CD4-positive, alpha-beta T cell treated with Interleukin-4 for 4 hours (primary cell): ENCODE measurements at places on chromosomes 1 and 21.

DNA sequence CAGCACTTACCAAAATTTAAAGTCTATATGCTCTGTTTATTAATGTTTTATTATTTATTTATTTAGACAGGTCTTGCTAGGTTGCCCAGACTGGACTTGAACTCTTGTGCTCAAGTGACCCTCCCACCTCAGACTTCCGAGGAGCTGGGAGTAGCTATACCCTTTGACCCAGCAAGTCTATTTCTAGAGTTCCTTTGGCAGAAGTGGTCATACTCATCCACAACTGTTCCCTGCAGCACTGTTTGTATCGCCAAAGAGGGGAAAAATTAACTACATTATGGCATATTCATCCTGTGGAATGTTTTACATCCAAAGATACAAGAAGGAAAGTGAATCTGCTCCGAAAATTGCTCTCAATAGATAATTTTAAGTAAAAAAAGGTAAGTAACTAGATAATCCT is 28.5 kb downstream of the CACNA1S start:
- DNase-seq, result no peak

DNA sequence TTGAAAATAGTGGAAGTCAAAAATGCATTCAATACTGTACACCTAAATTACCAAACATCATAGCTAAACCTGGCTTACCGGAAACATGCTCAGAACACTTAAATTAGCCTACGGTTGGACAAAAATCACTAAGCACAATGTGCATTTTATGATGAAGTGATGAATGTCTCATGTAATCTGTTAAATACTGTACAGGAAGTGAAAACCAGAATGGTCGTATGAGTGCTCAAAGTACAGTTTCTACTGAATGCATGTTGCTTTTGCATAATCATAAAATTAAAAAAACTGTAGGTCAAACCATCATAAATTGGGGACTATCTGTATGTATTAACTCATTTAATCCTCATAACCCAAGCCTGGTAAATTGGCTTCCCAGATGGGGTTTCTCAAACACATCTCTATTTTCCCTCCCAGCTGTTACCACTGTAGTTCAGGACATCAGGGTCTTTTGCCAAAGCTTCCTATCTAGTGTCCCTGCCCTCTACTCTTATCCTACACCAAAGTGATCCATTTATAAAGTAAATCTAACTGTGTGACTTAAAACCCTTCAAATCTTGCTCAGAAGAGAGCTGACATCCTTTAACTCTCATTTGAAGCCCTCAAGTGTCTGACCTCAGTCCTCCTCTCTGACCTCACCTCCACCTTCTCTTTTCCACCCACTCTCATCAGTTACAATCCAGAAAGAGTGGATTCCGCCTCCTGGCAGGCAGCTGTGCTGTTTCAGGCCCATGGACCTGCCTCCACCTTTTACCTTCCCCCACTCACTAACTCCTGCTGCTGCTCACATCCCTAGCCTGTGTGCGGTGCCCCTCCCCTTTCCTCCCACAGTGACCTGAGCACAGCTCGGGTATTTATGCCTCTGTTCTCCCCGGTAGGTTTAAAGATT is 356.4 kb upstream of the ST6GALNAC5 start:
- no peak for DNase-seq

- no peak for DNase-seq
Observed at GRCh38 chr21:43341378-43342161, 85.4 kb downstream of the SIK1 start.

DNA sequence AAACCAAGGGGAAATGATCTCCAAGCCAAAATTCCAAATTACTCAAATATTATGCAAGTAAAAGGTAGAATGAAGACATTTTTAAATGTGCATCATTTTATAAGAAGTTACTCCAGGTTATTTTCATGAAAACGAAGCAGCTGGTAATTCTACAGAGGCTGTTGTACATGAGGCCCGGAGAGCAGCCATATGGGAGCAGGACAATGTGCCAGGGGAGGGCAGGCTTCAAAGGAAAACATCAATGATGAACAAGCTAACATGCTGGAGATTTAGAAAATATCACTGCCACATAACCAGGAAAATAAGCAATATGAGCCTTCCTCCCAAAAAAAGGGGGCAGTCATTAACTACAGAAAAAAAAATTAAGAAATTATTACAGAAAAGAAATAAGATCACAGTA is 109.1 kb downstream of the TIAM1 start:
- DNase-seq, result no peak

GRCh38 chr1:69947837-69948236 is 257.5 kb downstream of the LRRC40 start:
- DNase-seq, result no peak

DNA sequence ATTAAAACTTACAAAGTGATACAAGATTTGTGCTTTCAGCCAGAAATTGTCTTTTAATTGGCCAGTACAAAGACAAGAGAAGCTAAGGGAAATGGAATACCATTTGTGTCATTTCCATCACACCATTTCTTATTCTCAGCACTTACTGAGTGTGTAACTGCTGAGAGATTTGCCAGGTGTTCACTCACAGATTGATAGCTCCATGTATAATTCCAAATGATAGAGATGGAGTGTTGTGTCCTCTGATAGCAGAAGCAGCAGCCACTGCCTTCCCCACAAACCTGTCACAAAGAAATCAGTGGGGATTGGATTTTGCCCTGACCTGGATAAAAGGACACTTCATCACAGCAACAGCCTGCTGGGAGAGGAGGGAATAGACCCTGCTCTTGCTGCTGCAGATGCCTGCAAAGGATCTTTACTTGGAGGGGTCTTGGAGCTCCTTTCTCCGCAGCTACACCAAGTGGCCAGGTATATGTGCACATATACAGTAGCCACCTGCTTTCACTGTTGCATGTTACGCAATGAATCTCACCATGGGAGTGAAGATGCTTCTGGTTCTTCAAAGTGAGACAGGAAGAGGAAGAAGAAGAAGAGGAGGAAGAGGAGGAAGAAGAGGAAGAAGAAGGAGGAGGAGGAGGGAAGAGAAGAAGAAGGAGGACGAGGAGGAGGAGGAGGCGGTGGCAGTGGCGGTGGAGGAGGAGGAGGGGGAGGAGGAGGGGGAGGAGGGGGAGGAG is 78.7 kb upstream of the KCNJ15 start:
- DNase-seq, result no peak

GRCh38 chr21:14076143-14076806 is 134.5 kb downstream of the LIPI start:
- DNase-seq, result no peak
